ENCODE measurements at places on chromosomes 7 and 10. TPM values are rescaled to one million over a fixed set of nuclear protein-coding genes. Genes with fewer than 3 reads are reported as not detected.

SPOCK2 gene
- total RNA-seq, result 39.4 TPM

HMX2 gene
- total RNA-seq, result not detected

KIF11 gene
- total RNA-seq, result 2.3 TPM

TES gene
- total RNA-seq, result 103 TPM

MACC1 gene
- total RNA-seq, result 0.04 TPM
